ENCODE measurements at places on chromosomes 6 and 20. TPM values are rescaled to one million over a fixed set of nuclear protein-coding genes. Genes with fewer than 3 reads are reported as not detected.

GRCh38 chr20:15319439-15319838 is 982.0 kb upstream of the FLRT3 start:
- H3K4me1 ChIP-seq, result no peaks in the 10 kb centered on the region
- no peak for DNase-seq
- no peak overlapping the region for H3K4me3 ChIP-seq
- H3K27me3 ChIP-seq, result peaks cover 1% of the 10 kb centered on the region
- H3K27ac ChIP-seq, result no peak overlapping the region
- H3K36me3 ChIP-seq, result peaks cover 6% of the 10 kb centered on the region

DNA sequence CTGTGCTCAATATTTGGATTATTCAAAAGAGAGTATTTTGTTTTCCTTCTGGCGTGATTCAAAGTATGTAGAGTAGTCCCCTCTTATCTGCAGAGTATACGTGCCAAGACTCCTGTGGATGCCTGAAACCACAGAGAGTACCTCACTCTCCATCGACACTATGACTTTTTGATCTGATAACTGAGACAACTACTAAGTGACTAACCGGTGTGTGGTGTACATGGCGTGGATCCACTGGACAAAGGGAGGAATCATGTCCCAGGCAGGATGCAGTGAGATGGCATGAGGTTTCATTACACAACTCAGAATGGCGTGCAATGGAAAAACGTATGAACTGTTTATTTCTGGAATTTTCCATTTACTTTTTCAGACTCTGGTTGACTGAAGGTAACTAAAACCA is 112.2 kb upstream of the PDE7B start:
- peaks cover 2% of the 10 kb centered on the region for H3K27me3 ChIP-seq
- H3K36me3 ChIP-seq, result no peaks in the 10 kb centered on the region
- no peaks in the 10 kb centered on the region for H3K4me1 ChIP-seq
- H3K27ac ChIP-seq, result no peak overlapping the region
- H3K4me3 ChIP-seq, result no peak overlapping the region
- DNase-seq, result no peak

GRCh38 chr6:4413073-4413472 is 277.7 kb upstream of the ECI2 start:
- no peak overlapping the region for H3K27ac ChIP-seq
- peaks cover 7% of the 10 kb centered on the region for H3K36me3 ChIP-seq
- peaks cover 2% of the 10 kb centered on the region for H3K27me3 ChIP-seq
- no peaks in the 10 kb centered on the region for H3K4me1 ChIP-seq

DNA sequence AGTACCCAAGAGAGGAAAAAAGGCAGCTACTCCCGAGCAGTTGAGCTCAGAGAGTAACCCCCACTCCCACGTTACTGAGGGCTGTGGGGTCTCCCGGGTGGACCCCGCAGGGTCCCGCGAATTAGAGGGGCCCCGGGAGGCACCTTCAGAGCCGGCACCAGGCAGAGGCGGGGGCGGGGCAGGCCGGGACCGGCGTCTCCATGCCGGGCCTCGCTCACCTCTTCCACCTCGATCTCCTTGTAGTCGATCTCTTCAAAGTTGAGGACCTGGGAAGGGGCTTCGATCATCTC is 381 bp downstream of the MAP3K7 start:
- no peaks in the 10 kb centered on the region for H3K36me3 ChIP-seq
- no peak for DNase-seq

The ACSS1 gene
- total RNA-seq, result not detected

The FAM209B gene
- total RNA-seq, result not detected

The CCDC170 gene
- total RNA-seq, result not detected

The PAK5 gene
- 6.8 TPM for total RNA-seq

The ARMH2 gene
- total RNA-seq, result 0.54 TPM

Measured in glutamatergic neuron (in vitro differentiated cells).